ENCODE measurements at places on chromosomes 11 and 22.

- no peak for DNase-seq
Observed at GRCh38 chr22:36795633-36796032, 19.7 kb upstream of the IFT27 start.

DNA sequence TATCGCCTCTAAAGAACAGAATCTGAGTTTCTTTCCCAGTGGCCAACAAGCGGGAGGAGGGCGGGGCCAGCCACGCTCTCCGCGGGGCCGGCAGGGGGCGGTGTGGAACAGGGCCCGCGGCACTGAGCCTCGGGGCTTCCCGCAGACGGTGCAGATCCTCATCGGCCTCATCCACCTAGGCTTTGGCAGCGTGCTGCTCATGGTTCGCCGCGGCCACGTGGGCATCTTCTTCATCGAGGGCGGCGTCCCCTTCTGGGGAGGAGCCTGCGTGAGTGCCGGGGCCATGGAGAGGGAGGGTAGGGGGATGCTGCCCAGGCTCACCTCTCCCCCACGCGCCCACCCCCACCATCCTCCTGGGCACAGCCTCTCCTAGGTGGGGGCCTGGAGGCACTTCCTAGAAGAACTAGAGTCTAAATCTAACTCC, 10.7 kb downstream of the MS4A15 start:
- no peak for DNase-seq

- DNase-seq, result no peak
Observed at GRCh38 chr11:68337399-68337835, 25.0 kb downstream of the LRP5 start.

DNA sequence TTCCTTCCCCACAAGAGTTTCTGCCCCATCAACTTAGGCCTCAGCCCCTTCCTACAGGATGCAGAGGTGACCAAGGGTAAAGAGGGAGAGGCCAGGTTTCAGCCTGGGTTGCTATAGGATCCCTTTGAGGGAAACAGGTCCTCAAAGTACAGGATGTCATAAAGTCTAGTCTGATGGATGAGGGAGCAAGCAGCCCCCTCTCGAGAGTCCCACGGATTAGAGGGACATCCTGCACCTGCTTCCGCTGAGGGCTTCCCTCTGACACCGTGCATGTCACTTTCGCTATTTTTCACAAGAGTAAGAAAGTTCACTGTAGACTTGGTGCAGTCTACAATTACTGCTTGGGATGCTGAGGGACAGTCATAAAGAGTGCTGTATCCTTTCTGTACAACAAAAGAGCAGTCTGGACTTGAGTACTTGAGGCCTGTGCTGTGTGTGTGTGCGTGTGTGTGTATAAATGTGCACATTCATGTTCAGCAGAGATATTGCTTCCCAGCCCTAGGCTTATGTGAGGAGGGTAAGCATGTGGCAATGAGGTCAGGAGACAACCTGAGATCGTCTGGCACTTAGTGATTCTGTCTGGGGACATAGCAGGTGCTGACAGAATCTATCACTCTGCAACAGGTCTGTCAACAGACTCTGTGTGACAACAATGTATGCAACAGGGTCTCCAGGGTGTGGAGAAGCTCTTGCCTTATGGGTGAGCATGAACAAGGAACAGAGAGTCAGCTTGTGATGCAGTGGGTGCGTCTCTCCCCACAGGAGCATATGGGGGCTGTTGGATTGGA, 18.0 kb upstream of the CHST1 start:
- DNase-seq, result no peak

Measured in HS-5 (cell line).